A549 treated with GW870086 at 1 μM for 4 hours (cell line): ENCODE measurements at places on chromosomes 7 and 10. TPM values are rescaled to one million over a fixed set of nuclear protein-coding genes. Genes with fewer than 3 reads are reported as not detected.

Gene SEMA3C
- total RNA-seq, result 44.9 to 71.7 TPM (median 64.4 TPM) in 5 replicates

Gene AGR2
- total RNA-seq, result 104 to 168 TPM (median 145 TPM) in 5 replicates

Gene TMEM130
- total RNA-seq, result 0.27 to 0.57 TPM (median 0.31 TPM) in 5 replicates

Gene SPAM1
- not detected in 5 replicates for total RNA-seq

Gene ASB13
- 17.9 to 25.0 TPM (median 21.1 TPM) in 5 replicates for total RNA-seq
